ENCODE measurements at places on chromosomes 6 and 20.

DNA sequence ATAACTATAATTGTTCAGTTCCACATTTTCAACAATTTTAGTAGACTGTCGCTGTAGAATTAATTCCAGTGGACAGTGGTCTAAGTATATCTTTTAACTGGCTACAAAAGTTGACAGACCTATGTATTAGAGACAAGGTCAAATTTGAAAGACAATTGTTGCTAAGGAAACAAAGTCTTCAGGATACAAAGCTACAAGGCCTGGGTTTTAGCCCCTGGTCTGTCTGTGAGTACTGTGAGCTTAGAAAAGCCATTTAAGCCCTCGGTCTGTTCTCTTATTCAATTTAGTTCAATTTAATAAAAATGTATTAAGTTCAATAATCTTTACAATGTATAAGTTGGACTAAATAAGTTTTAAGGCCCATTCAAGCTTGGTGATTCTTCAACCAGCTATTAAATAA is 352.5 kb downstream of the HDGFL1 start:
- DNase-seq = no peak

- DNase-seq = no peak
Measured at GRCh38 chr6:144745439-144745838, 460.3 kb downstream of the UTRN start.

DNA sequence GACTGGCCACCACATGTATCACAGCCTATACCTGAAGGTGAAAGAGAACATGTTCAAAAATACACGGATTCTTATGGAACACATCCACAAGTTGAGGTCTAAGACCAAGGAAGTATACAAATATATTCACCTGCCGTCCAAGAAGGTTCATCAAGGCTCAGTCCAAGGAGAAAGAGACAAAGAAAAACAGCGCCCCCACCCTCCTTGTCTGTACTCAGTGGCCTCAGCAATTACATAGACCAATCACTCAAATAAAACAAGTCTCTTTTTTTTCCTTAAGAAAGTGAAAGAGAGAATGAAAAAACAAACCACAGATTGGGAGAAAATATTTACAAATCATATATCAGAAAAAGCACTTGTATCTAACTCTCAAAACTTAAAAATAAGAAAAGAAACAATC is 19.5 kb downstream of the CPXM1 start:
- no peak for DNase-seq

DNA sequence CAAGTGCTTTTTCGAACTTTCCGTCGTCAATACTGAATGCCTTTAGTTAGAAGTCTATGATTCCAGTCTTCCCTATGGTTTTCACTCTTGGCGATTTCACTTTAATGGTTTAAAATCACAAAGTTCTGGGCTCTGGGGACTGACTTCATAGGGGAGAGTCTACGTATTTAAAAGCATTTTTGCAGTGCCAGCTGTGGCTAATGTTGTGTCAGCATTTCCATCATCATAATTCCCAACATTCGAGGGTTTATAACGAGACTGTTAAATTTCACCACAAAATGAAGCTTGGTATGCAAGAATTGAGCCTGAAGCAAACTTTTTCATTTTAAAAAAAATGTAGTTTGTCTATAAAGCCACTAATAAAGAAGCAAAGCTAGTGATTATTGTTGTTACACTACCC is 242.7 kb downstream of the SOX4 start:
- DNase-seq = no peak

DNA sequence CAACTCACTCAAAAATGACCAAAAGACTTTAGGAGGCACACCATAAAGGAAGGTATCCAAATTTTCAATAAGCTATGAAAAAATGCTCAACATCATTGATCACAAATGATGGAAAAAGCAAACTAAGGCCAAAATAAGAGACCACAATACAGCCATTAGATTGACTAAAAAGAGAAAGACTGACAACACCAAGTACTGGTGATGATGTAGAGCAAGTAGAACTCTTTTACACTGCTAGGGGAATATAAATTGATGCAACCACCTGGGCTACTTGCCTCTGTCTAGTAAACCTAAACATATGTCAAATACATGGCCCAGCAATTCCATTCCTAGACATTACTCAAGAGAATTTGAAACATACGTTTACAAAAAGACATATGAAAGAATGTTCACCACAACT is 148.6 kb downstream of the GRM4 start:
- DNase-seq = no peak

GRCh38 chr6:54697424-54697823 is 149.1 kb upstream of the FAM83B start:
- peak; percentile 20 for DNase-seq

DNA sequence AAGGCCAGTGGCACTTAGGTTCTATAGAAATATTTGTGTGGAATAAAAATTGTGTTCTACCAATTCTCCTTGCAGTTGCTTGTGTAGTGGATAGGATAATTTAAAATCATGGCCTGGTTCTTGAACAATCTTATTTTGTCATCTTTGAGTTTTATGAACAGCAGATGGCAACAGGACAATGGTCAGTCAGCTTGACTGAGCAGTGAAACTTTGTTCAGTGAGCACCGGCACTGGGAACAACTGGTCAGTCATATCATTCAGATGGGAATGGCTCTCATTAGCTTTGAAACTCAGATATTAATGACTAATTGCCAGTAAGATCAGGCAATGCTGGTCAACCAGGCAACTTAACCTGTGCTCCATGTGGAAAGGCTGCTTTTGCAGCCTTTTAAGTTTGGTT is 129.2 kb downstream of the BCKDHB start:
- DNase-seq = no peak

DNA sequence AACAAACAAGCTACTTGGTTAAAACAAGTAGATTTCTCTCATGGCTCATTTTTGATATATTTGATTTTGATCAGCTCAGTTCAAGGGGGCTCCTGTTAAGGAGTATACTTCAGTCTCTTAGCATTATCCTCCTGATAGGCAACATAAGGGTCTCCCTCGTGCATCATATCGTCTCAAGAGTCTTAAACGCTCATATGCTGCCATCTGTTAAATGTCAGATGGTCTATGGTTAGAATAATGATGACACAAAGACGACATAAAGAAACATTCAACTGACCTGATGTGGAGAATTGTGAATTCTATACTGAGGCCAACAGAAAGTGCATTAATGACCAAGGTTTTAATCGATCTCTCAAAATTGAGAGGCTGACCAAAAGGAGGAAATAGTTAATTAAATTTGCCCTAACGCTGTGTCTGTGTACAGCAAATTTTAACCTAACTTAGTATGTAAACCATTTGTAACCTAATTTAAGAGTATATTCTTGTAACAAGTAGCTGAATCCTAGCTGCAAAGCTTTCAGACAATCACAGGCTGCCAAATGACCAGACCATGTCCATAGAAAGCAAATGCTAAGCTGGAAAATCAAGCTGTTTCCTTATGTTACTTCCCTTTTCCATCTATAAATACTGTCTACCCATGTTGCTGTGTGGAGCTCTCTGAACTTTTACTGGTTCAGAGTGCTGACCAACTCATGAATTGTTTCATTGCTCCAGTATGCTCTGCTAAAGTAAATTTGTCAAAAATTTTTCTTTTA is 1688.5 kb downstream of the GRIK2 start:
- DNase-seq = no peak

- DNase-seq = peak; percentile 83
Measured at GRCh38 chr6:33014841-33015634, 5.6 kb upstream of the HLA-DOA start.

DNA sequence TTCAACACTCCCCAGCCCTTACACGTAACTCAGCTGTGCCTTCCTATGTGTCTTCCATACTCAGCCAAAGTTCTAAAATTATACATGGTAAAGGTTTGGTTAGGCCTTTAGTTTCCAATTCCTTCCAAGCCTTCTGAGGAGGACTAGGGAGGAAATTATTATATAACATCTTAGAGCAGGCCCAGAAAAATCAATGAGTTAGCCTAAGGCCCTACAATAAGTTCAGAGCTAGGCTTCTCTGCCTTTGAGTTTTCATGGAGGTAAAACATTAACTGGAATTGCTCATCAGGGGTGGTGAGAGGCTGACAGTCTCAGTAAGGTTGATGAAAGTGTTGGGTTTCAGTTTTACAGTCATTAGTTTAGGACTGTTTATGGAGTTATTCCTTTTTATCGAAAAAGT is 286.0 kb downstream of the ADGB start:
- DNase-seq = no peak

DNA sequence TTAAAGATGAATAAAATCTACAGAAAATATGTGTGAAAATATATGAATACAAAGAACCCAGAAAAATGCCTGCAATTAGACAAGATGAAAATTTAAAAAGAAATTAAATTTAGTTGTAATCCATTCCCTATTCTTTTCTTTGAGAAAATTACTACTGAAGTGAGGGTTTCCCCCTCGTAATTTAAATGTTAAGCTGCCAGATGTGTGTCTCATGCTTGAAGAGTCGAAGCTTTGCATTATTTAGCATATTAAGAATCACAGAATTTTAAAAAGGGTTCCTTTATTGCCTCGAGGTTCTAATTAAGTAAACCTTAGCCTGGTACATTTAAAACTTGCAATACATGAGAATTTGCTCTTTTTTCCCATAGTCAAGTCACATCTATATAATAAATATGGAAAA is 630.1 kb downstream of the TFAP2A start:
- no peak for DNase-seq

DNA sequence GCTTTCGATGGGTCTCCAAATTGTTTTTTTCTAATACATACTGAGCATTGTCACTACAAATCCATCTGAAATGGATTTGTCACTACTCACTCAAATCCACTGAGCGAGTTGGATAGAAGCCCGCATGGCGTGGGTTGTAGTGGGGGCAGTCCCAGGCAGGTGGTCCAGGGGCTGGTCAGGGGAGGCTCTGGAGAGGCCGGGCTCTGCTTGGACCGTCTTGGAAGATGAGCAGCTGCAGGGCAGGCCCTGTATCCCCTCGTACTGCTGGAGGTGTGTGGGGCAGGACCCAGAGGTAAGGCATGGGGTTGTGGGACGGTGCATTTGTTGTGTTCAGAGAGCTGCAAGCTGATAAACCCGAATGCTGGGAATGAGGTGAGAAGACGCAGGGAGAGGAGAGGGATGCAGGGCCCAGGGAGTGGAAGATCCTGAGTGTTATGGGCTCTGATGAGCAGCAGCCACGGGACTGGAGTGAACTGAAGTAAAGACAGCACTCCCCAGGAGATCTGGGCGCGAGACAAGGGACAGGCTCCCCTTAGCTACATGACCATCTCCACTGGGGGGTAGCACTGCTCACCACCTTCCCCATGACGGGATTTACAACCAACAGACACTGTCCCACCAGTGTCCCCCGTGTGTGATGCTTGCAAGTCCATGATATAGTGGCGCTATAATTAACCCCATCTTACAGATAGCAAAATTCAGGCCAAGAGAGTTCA is 45.9 kb downstream of the PSMG4 start:
- no peak for DNase-seq

GRCh38 chr6:75933387-75933975 is 139.0 kb downstream of the IMPG1 start:
- DNase-seq = no peak

- peak; percentile 93 for DNase-seq
Measured at GRCh38 chr6:73969971-73970970, 274.3 kb downstream of the CD109 start.

- peak; percentile 97 for DNase-seq
Measured at GRCh38 chr6:26240157-26241032, 124.6 kb upstream of the BTN3A2 start.

DNA sequence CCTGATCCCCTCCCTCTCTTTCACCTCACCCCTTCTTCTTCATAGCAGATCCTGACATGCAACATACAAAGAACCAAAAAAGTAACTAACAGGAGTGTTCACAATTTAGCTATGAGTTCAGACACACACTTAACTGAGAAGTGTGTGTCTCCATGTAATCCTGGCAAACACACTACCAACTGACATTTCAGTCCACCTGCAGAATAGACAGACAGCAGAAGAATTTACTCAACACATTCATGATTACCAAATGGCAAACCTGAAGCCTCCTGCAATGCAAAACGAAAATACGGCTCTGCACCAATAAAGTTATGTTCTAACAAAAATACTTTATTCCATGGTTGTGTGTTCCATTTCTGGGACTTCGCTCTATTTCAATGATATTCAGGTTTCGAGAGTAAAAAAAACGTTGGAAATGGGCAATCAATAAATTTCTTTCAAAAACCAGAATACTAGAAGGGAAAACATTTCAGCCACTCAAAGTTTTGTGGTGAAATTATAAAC is 2.6 kb downstream of the BACH2 start:
- DNase-seq = no peak

- no peak for DNase-seq
Measured at GRCh38 chr20:34091637-34092200, 20.3 kb downstream of the EIF2S2 start.

DNA sequence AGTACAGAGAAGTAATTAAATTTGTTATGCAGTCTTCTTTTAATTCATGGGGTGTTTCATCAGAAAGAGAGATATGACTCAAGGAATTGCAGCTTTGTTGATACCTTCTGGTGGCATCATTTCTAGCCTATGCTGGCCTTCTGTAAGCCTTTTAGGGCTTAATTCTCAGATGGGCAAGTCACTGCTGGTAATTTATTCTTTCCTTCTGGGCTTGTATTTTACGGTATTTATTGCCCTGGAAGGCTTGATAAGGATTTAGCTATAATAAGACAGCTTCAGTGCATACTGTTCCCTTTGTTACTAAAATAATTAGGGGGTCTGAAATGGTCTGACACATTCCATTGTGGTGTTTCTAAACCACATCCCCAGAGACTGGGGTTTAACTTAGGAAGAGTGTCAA is 57.9 kb upstream of the EMILIN3 start:
- DNase-seq = no peak

- DNase-seq = no peak
Measured at GRCh38 chr6:109252261-109253041, 129.8 kb downstream of the CD164 start.

DNA sequence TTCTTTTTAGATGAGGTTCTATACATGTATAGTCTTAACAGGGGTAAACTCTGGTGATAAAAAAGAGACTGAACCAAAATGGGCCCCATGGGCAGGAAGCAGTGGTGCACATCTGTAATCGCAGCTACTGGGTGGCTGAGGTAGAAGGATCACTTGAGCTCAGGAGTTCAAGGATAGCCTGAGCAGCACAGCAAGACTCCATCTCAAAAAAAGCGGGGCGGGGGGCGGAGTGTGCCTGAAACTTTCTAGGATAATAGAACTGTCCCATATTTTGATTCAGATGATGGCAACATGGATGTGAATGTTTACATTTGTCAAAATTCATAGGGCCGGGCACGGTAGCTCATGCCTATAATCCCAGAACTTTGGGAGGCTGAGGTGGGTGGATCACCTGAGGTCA is 48.8 kb upstream of the TAF8 start:
- no peak for DNase-seq

GRCh38 chr20:51097351-51098120 is 74.6 kb upstream of the KCNG1 start:
- DNase-seq = no peak

All from umbilical cord (tissue), 2 donors.